ENCODE measurements at places on chromosomes 5 and 9. TPM values are rescaled to one million over a fixed set of nuclear protein-coding genes. Genes with fewer than 3 reads are reported as not detected.

- no peak overlapping the region for H3K27ac ChIP-seq
- no peaks in the 10 kb centered on the region for H3K36me3 ChIP-seq
- no peak overlapping the region for H3K4me3 ChIP-seq
- no peaks in the 10 kb centered on the region for H3K27me3 ChIP-seq
- H3K4me1 ChIP-seq, result no peaks in the 10 kb centered on the region
Measured at GRCh38 chr9:18294229-18294628, 179.7 kb upstream of the ADAMTSL1 start.

- H3K4me3 ChIP-seq, result no peak overlapping the region
- no peak for DNase-seq
- H3K27me3 ChIP-seq, result no peaks in the 10 kb centered on the region
- peaks cover 2% of the 10 kb centered on the region for H3K36me3 ChIP-seq
- H3K27ac ChIP-seq, result no peak overlapping the region
- H3K4me1 ChIP-seq, result peaks cover 25% of the 10 kb centered on the region
Measured at GRCh38 chr9:126483468-126484073, 130.2 kb upstream of the LMX1B start.

DNA sequence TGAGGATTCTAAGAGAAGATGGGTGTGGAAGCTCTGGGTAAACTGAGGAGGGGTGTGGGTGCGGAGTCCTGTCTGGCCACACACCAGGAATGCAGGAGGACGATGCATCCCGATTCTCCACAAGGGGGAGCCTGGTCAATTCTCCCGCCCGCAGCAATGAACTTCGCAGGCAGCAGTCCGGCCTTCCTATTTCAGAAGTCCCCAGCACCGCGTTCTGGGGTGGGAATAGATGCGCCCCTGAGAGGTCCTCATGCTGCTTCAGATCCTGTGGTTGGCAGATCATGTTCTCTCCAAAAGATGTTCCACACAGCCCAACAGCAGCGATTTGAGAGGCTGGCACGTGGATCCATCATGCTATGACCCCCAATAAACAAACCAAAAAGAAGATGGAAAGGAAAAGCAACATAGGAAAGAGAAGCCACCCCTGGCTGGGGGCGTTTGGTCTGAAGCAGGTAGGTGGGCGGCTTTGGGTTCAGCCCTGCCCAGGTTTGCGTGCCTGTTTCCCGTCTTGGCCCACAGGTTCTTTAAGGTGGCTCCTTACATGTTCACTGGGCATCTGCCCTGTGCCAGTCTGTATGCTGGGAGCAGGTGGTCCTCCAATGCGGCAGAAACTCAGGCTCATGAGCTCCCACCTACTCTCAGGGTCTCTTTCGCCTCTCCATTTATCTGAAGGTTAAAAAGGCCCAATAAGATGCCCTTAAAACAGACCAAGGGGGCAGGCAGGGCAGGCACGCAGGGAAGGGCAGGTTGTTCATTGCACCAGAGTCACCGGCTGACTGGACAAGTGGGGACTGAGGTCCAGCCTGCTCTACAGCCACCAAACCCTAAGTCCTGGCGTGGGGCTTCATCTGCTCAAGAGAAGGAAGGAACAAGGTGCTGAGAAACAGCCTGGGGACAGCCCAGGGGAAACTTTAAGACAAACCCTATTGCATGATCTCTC is 171.6 kb downstream of the PAX5 start:
- H3K4me3 ChIP-seq, result no peak overlapping the region
- no peaks in the 10 kb centered on the region for H3K36me3 ChIP-seq
- DNase-seq, result no peak

MAML1 gene
- total RNA-seq, result 31.3 TPM

HAVCR1 gene
- total RNA-seq, result 5.4 TPM
